ENCODE measurements at places on chromosomes 6 and 20. TPM values are rescaled to one million over a fixed set of nuclear protein-coding genes. Genes with fewer than 3 reads are reported as not detected.
A peak's percentile ranks its signal among the peaks of the same experiment; 100 is the strongest.

DNA sequence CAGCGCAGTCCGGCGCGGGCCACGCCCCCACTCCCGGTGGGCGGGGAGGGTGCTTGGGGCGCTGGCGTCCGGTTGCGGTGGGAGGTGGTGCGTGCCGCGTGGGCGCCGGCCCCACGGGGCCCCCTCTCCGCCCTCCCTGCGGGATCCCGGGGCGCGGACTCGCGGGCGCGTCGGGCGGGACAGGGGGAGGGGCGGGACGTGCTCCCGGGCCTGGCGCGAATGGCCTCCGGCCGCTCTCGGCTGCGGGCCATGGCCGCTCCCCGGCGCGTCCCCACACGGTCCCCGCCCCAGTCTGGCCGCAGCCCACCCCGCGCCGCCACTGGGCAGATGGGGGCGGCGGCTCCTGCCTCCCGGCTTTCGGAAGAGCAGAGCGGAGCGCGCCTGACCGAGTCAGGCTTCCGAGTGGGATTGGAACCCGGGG is 771 bp upstream of the PPP1R3G start:
- no peak overlapping the region for H3K27ac ChIP-seq
- no peaks in the 10 kb centered on the region for H3K4me1 ChIP-seq
- no peak for DNase-seq

DNA sequence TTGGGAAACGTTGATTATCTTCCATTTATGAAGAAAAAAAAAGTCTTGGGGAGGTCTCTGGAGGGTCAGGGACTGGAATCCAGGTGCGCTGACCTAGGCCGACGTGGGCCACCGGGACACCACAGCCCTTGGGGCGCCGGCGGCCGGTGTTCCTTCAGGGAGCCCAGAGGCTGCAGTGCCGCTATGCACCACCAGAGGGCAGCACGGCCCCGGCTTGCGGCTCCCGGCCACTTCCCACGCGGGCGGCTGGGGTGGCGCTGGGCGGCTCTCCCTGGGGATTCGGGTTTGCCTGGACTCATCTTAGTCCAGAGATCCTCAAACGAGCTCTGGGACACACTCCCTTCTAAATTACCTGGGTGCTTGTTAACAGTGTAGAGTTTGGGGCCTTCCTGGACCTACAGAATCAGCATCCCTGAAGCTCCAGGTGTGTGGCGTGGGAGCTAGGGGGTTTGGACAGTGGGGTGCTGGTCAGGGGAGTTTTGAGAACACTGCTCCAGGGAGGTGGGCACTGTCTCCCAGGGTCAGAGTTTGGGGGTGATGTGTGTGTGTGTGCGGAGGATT is 23.0 kb upstream of the GTSF1L start:
- DNase-seq, result peak; percentile 72
- no peaks in the 10 kb centered on the region for H3K36me3 ChIP-seq
- no peaks in the 10 kb centered on the region for H3K27me3 ChIP-seq
- no peak overlapping the region for H3K4me3 ChIP-seq
- no peak overlapping the region for H3K27ac ChIP-seq

- H3K27ac ChIP-seq, result no peak overlapping the region
- H3K4me1 ChIP-seq, result no peaks in the 10 kb centered on the region
- no peak overlapping the region for H3K4me3 ChIP-seq
- no peak for DNase-seq
- H3K36me3 ChIP-seq, result no peaks in the 10 kb centered on the region
- no peaks in the 10 kb centered on the region for H3K27me3 ChIP-seq
Observed at GRCh38 chr6:53282741-53283140, 66.0 kb downstream of the ELOVL5 start.

DNA sequence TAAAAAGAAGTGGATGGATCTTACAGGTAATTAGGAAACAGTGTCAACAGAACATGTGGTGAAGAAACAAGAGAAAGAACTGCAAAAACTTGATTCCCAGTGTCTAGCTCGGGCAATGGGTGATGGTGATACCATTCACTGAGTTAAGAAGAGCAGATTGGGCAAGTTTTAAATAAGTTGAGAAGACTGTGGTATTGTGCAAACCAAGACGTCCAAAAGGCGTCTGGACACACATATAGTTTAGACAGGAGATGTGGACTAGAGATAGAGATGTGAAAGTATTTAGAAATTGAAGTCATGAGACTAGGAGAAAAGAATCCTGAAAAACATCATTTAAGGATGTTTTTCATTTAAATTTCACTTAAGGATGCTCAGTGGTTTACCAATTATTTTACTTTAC is 53.9 kb downstream of the CDK19 start:
- no peak for DNase-seq
- no peaks in the 10 kb centered on the region for H3K4me1 ChIP-seq
- no peak overlapping the region for H3K27ac ChIP-seq
- H3K36me3 ChIP-seq, result no peaks in the 10 kb centered on the region
- H3K27me3 ChIP-seq, result no peaks in the 10 kb centered on the region

- H3K4me3 ChIP-seq, result no peak overlapping the region
- no peak for DNase-seq
- H3K27ac ChIP-seq, result no peak overlapping the region
- H3K27me3 ChIP-seq, result no peaks in the 10 kb centered on the region
Observed at GRCh38 chr6:90809035-90809434, 222.2 kb upstream of the MAP3K7 start.

- no peak overlapping the region for H3K27ac ChIP-seq
- H3K4me3 ChIP-seq, result no peak overlapping the region
- no peaks in the 10 kb centered on the region for H3K4me1 ChIP-seq
- DNase-seq, result no peak
- no peaks in the 10 kb centered on the region for H3K36me3 ChIP-seq
Observed at GRCh38 chr6:160259143-160259425, 463 bp upstream of the SLC22A2 start.

DNA sequence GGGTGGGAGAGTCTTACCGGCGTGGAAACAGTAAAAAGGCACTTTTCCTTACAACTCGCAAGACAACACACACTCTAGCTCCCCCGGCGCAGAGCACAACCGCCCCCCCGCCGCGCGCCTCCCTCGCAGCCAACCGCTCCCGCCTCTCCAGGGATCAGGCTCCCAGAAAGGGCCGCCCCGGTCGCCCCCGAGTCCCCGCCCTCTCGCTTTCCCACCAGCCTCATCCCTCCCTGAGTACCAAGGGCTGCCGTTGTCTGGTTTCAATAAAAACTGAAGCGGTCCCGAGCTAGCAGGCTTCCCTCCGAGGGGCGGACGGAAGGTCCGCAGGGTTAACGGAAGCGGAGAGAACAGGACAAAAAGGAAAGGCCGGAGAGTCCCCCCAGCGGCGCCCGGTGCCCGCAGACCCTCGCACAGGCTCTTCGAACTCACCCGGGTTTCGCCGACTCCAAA is 804 bp downstream of the ELOVL5 start:
- peaks cover 37% of the 10 kb centered on the region for H3K4me1 ChIP-seq
- H3K4me3 ChIP-seq, result peak overlapping the region; percentile 65
- H3K27me3 ChIP-seq, result no peaks in the 10 kb centered on the region
- H3K27ac ChIP-seq, result peak overlapping the region; percentile 89
- DNase-seq, result peak; percentile 41
- no peaks in the 10 kb centered on the region for H3K36me3 ChIP-seq

KCNB1 gene
- polyA plus RNA-seq, result not detected

GRCh38 chr6:105495515-105495914 is 92.6 kb upstream of the PREP start:
- H3K27me3 ChIP-seq, result no peaks in the 10 kb centered on the region
- no peak overlapping the region for H3K4me3 ChIP-seq
- H3K4me1 ChIP-seq, result no peaks in the 10 kb centered on the region
- no peak for DNase-seq
- no peak overlapping the region for H3K27ac ChIP-seq

CST2 gene
- not detected for polyA plus RNA-seq

DNA sequence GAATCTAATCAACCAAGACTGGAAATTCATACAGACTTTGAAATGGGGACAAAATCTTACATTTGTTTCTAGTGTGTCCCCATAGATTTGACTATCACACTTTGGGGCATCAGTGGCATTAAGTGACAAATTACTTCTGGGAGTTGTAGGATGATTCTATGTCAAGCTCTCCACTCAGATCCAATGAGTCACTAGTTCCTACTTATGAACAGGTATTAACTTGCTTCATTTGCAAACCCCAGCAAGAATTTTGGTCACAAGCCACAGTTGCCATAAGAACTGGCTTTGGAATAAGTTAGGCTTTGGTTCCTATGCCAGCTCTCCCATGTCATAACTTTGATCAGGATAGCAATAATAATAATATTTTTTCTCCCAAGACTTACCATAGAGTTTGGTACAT is 77.6 kb upstream of the PTPRK start:
- H3K4me3 ChIP-seq, result no peak overlapping the region
- no peaks in the 10 kb centered on the region for H3K27me3 ChIP-seq
- no peaks in the 10 kb centered on the region for H3K36me3 ChIP-seq
- no peak overlapping the region for H3K27ac ChIP-seq
- no peaks in the 10 kb centered on the region for H3K4me1 ChIP-seq

RIN2 gene
- not detected for polyA plus RNA-seq

All from naive thymus-derived CD4-positive, alpha-beta T cell (primary cell).